ENCODE measurements at places on chromosomes 4 and X.

DNA sequence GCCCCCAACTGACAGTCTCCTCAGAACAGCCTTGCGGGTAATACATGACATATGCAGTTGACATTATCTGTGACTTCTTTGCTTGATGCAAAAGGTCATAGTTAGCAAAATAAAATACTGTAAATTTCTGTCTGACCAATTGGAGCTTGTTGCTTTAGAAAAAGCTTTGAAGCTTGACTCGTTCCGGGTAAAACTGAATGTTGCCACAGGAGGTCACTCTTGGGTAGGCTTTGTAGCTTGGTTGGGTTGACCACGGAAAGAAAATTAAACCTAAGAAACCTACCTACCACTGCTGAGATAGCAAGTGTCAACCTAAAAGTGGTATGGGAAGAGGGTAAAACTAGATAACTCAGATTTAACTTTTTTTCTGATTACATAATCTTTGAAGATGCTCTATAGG is 23.2 kb downstream of the PRPS2 start:
- DNase-seq: no peak

GRCh38 chr4:148686449-148686848 is 244.2 kb upstream of the NR3C2 start:
- DNase-seq: no peak

DNA sequence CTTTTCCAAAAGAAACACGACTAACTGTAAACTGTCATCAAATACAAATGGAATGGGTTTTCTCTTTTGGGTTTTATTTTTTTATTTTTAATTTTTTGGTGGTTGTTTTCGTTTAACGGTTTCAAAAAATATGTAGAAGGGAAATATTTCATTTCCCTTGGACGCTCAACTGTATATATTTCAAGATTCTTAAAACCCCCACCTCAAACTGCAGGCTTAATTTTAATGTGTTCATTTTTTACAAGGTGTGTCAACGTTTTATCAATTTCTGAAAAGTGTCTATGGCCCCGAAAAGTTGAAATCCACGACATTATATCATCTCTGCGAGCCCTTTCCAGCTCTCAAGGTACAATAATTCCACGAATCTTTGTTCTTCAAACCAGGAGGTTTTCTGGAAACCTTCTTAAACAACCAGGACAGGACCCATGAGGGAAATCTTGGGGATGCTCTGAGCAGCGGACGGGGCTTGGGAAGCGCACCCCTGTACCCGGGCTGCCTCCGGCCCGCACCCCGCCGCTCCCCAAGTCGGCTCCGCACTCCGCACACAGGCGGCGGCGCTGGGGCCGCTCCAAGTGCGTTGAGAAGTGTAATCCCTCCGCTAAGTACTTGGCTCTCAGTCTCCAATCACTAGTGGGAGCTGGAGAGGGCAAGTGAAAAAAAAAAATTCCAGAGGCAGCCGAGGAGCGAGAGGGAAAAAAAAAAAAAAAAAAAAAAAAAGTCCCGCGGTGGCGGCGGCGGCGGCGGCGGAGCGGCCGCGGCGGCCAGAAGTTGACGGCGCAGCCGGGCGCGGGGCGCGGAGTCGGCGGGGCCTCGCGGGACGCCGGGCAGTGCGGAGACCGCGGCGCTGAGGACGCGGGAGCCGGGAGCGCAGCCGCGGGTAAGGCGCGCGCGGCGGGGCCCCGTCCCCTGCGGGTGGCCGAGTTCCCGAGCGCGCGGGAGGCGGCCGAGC is at the start of gene BMPR1B:
Gene BMPR1B, plus strand, starts transcription at position 764 of the 949 bp plus-strand sequence. CDS start 346,470 bp downstream, outside the sequence.
- DNase-seq: peak; percentile 36

DNA sequence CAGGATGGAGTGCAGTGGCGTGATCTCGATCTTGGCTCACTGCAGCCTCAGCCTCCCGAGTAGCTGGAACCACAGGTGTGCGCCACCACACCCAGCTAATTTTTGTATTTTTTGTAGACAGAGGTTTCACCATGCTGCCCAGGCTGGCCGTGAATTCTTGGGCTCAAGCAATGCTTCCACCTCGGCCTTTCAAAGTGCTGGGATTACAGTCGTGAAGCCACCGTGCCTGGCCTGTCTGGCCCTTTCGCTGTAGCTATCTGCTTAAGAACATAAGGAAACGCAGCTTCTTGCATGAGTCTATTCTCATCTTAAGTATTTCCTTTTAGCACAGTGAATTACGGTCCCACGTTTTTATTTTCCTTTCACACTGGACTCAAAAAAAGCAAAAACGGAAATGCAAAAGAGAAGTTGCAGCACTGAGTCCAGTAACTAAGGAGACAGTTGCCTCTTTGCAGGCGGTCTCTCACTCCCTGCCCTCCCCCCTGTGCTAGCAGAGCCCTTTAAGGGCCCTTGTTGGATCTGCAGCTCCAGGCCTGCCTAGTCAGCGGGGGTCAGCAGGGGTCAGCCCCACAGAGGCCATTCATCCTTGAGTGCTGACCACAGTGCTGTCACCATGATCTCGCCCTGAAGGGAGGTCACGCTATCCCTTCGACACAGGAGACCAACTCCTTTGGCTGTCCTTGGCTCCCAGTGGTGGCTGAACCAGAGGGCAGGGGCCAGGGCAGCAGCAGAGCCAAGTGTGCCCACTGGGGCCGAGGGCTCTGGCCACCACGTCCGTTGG is 21.8 kb upstream of the TBC1D14 start:
- no peak for DNase-seq

- DNase-seq: no peak
These were observed 59.2 kb downstream of the ADGRG2 start for GRCh38 chrX:19063030-19063429.

DNA sequence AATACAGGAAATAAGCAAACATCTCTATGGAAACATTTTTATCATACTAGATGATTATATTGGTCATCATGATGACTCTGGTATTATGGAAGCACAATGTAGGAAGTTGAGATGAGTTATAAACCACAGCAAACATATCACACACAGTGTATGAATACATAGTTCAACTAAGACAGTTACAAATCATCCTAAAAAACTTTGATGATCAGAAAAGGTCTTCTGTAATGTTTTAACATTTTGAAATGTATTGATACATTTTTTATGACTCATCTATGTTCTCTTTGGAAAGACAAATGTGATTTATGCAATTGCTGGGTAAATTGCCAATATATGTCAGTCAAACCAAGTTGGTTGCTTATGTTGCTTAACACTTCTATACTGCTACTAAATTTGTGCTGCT is 4.8 kb downstream of the CXCL3 start:
- peak; percentile 82 for DNase-seq

DNA sequence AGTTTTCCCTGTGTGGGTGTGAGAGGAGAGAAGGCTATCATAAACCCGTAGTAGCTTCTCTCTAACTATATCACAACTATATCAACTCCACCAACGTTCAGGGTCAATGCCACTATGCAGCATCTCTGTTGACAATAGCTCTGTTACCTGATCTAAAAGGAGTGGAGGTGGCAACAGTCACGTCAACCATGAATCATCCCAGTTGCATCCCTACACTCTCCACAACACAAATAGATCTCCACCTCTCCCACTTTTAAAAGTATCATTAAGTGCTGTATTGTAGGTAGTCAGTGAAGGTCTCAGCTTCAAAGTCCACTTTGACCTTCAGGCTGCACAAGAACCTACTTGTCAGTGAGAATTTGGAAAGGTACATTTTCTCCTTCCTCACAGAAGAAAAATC is 600.5 kb upstream of the GRIA3 start:
- DNase-seq: no peak

DNA sequence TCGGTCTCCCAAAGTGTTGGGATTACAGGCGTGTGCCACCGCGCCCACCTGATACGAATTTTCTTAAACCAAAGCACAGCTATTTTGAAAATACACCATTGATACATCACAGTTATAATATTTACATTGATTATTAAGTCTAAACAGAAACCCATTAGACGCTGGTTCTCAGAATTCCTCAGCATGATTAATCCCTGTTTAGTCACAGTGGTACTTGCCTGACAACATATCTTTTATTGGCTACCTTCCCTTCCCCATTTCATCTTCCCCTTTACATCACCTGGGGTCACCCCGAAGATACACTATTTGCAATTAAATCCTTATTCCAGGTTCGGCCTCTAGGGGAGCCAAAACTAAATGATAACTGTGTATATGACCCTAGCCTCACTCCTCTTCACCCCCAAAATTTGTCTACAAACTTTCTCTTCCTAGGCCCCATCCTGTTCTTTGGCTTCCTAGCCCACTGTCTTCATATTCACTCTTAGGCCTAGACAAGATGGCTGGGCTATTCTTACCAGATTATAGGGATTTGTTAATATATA is 36.8 kb upstream of the IL1RAPL1 start:
- no peak for DNase-seq
